ENCODE measurements at places on chromosomes 5 and 9. TPM values are rescaled to one million over a fixed set of nuclear protein-coding genes. Genes with fewer than 3 reads are reported as not detected.

SPATA31A3 gene
- total RNA-seq: not detected

FABP6 gene
- not detected for total RNA-seq

SMIM33 gene
- not detected for total RNA-seq

TLX3 gene
- total RNA-seq: not detected

CAPSL gene
- not detected for total RNA-seq

FAM78A gene
- 0.69 TPM for total RNA-seq

C6 gene
- 0.26 TPM for total RNA-seq

AK8 gene
- 0.53 TPM for total RNA-seq

OR1J2 gene
- total RNA-seq: 0.50 TPM

TICAM2 gene
- 4.3 TPM for total RNA-seq

PRRX2 gene
- total RNA-seq: 17.9 TPM

PCDHB12 gene
- total RNA-seq: 0.46 TPM

FAM169A gene
- 0.13 TPM for total RNA-seq

LAMC3 gene
- 0.33 TPM for total RNA-seq

SLC34A1 gene
- total RNA-seq: not detected

MEIKIN gene
- total RNA-seq: not detected

All from smooth muscle cell of the pulmonary artery (primary cell).